Right hindlimb (tissue), 1 donor: ENCODE measurements at places on chromosomes 12 and 14.

- DNase-seq = no peak
Observed at GRCh38 chr12:14989790-14990189, 16.9 kb downstream of the PDE6H start.

- no peak for DNase-seq
Observed at GRCh38 chr14:49114161-49114893, 471.9 kb downstream of the RPS29 start.

DNA sequence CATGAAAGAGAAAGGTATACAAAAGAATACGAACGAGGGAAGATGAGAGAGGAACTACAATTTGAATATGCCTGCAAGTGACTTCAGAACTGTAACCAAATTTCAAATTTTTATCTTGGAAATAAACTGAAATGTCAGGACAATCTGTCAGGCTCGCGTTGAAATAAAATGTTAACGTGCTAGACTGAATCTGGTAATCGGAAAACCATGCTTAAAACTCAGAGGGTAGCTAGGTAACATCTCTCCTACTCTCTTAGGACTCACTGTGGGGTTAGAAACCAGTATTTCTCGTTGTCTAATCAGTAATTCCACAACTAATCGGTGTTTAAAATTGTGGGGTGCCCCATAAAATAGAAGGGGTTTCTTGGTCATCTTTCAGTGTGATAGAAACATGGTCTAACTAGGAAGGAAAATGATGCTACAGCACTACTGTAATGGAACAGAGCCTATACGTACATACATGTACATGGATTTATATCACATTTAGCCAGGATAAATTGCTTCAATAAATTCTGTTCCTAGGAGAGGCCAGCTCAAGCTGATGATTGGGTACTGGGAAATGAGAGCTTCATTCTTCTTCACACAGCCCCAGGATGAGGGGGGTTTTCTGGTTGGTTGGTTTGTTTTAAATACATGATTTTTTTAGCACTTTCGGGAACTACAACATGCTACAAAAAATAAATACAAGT is 23.9 kb downstream of the ATF7 start:
- DNase-seq = no peak

- peak; percentile 89 for DNase-seq
Observed at GRCh38 chr12:56078931-56079722, 838 bp upstream of the ERBB3 start.
